ENCODE measurements at places on chromosomes 1 and 21.

DNA sequence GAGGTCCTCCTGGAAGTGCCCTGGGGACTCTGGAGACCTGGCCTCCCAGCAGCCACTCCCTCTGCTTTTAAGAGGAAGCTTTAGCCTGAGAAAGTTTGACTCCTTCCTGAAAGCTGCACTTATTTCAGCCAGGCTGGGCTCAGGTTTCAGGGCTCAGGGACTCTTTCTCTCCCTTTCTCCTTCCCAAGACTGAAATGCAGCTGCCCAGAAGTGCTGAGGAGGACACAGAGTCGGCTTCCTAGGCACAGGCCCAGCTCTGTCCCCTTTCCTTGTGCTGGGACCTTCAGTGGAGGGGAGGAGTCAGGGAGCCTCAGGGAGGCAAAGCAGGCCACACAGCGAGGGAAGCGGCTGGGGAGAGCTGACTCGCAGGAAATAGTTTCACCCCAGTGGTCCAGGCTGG, 137.3 kb downstream of the NAV1 start:
- no peak for DNase-seq

GRCh38 chr1:65429806-65430205, 9.3 kb downstream of the LEPR start:
- DNase-seq, result no peak

DNA sequence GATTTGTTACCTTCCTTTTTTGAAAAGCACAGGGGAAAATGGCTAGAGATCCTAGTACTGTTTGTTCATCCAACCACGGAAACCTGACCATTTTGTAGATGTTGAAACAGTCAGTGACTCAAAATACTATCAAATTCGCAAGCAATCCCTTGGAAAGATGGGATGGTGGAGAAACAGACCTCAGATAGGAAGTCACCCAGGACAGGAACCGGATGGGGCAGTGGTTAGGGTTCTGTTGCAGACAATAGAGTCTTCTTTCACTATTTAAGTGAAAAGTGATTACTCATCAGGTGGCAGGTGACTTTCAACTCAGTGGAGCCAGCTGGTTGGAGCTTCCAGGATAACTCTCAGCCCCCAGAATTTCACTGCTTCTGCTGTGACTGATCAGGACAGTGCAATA, 17.0 kb downstream of the LHX4 start:
- no peak for DNase-seq

GRCh38 chr21:43619344-43619743, 39.9 kb downstream of the HSF2BP start:
- DNase-seq, result no peak

GRCh38 chr1:90246069-90246468, 251.2 kb downstream of the ZNF326 start:
- DNase-seq, result no peak

DNA sequence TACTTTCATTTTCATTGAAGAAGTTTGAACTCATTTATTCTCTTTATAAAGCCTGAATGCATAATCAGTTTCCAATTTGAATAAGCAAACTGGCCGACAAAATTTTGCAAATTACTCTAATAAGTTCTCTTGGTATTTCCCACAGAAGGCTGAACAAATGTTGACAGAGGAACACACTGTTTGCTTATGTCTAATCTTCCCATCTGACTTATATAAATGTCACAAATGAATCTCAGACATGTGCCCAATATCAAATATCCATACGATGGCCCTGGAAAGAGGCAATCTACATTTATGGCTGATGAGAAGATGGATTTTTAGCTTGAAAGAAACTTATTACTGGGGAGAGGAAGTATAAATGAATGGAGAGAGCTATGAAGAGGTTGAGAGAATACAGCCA, 380.6 kb upstream of the ZRANB2 start:
- DNase-seq, result no peak

DNA sequence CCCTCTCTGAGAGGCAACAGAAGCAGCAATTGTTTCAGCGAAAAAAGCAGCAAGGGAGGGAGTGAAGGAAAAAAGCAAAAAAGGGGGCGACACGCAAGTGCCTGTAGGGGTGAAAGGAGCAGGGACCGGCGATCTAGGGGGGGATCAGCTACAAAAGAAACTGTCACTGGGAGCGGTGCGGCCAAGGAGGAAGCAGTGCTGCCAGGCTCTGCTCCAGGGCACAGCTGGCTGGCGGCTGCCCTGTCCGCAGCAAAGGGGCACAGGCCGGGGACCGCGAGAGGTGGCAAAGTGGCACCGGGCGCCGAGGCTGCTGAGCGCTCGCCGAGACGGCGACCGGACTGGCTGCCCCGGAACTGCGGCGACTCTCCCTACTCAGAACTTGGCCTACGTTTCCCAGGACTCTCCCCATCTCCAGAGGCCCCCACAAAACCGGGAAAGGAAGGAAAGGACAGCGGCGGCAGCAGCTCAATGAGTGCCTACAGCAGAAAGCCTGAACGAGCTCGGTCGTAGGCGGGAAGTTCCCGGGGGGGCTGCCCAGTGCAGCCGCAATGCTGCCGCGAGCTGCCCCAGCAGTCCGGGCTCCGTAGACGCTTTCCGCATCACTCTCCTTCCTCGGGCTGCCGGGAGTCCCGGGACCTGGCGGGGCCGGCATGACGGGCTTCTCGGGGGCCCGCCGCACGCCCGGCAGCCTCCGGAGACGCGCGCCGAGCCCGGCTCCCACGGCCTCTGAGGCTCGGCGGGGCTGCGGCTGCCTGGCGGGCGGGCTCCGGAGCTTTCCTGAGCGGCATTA, 1.0 kb upstream of the CDKN2C start:
- DNase-seq, result no peak

DNA sequence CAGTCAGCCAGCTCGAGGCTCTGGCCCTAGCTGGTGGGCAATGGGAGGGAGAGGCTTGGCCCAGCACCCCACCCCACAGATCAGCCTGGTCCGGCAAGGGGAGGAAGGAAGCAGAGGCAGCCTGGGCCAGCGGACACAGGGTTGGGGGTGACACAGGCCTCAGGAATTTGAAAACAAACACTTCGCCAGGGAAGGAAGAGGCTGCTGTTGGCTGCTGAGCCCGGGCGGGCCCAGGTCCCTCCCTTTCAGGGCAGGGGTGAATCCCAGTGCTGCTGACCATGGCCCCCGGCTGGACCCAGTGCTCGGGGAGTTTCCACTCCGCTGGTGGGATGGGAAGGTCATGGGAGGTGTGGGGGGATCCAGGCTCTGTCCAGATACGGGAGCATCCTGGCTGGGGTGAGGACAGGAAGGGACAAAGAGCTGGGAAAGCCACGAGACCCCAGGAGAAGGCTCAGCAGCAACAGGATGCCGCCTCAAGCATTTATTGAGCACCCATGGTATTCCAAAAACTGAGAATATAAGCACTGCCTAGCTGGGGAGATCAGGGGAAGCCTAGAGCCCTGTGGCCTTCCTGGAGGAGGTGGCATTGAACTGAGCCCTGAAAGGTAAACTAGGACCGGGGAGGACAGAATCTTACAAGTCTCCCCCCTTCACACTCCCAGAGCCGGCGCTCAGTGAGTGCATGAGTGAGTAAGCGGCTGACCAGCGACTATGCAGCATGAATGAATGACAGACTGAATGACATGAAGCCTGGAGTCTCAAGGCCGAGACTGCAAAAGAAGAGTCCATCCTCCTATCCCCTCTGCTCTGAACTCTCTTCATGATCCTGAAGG, 26.2 kb upstream of the EPHA2 start:
- DNase-seq, result no peak

GRCh38 chr1:214991691-214992315, 90.7 kb upstream of the KCNK2 start:
- DNase-seq, result no peak

- no peak for DNase-seq
These were observed 20.3 kb upstream of the C2CD2 start for GRCh38 chr21:41973861-41974751.

GRCh38 chr21:44548922-44549321, 2.4 kb downstream of the KRTAP10-2 start:
- no peak for DNase-seq

- no peak for DNase-seq
These were observed 1.8 kb downstream of the LAMTOR2 start for GRCh38 chr1:156056326-156056849.

DNA sequence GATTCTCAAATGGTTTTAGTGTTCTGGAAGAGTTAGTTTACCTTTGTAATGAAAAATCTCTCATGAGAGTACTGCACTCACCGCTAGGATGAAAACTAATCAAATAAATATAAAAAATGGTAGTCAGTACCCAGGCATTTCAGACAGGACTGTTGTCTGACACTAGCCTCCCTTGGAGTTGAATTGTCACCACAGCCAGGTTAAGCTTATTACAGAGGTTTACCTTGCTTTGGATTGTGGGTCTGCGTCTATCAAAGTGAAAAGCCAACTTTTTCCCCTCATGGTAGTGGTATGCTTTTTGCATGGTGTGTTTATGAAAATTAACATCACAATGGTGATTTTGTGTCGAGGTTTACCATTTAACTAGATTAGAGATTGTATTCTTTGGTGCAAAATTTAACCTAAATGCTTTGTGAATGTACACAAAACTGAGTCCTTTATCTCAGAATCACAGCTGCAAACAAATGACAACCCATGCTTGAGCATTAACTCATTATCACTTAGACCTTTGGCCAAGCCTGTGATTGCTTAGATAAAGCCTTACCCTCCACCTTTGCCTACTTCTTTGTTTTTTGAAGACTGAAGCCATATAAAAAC, 20.1 kb downstream of the RAP1A start:
- DNase-seq, result no peak

GRCh38 chr1:32754317-32755097, 51.9 kb upstream of the SYNC start:
- DNase-seq, result no peak

- DNase-seq, result no peak
These were observed 77.7 kb downstream of the DSCAM start for GRCh38 chr21:40769231-40769630.

DNA sequence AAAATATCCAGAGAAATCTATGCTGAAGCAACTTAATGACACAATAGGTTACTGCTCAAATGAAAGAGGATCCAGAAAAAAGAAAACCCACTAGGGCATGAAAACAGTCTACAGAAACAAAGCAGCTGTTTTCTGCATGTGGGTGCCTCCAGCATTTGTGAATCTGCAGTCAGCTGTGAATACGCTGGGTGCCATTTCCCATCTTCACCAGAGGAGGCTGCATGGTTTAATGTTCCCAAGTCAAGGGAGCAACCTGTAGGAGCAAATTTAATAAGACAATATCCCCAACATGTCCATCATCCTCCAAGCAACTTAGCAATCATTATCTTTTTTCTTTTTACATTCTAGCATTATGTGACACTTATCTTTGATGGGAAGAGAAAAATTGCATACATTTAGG, 396.6 kb downstream of the BRINP2 start:
- DNase-seq, result no peak

DNA sequence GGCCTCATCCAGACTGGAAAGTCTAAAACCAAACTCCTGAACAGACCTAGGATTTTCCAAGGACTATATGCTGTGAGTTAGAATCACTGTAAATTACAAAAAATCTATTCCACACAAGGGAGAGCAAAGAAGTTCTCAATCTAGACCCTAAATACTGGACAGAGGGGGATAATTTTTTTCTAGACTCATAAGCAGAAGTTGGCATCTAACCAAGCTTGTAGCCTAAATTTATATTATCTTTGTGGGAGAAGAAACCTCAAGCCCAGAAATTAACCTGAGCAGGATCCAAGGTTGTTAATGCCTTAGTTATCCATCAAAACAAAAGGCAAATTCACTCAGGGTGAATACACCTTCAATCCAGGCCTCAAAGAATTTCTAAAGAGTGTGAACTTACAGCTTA, 290.2 kb downstream of the SMYD3 start:
- no peak for DNase-seq

DNA sequence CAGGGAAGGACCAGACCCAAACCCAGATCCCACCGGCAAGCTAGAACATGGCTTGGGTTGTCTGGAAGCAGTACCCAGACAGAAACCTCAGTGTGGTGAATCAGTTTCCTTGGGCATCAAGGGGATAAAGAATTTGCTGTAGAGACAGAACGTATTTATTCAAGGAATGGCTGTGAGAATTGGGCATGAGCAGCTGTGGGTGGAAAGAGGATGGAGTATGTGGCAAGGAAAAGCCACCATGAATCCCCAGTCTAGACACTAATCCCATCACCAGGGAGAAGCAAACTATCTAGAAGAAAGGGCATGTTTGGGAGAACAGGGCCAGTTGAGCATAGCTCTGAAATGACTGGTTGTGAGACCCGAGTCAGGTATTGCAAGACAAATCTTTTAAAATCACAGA, 109.2 kb downstream of the TOMM20 start:
- DNase-seq, result no peak

GRCh38 chr1:192147221-192147620, 11.0 kb upstream of the RGS18 start:
- DNase-seq, result no peak

DNA sequence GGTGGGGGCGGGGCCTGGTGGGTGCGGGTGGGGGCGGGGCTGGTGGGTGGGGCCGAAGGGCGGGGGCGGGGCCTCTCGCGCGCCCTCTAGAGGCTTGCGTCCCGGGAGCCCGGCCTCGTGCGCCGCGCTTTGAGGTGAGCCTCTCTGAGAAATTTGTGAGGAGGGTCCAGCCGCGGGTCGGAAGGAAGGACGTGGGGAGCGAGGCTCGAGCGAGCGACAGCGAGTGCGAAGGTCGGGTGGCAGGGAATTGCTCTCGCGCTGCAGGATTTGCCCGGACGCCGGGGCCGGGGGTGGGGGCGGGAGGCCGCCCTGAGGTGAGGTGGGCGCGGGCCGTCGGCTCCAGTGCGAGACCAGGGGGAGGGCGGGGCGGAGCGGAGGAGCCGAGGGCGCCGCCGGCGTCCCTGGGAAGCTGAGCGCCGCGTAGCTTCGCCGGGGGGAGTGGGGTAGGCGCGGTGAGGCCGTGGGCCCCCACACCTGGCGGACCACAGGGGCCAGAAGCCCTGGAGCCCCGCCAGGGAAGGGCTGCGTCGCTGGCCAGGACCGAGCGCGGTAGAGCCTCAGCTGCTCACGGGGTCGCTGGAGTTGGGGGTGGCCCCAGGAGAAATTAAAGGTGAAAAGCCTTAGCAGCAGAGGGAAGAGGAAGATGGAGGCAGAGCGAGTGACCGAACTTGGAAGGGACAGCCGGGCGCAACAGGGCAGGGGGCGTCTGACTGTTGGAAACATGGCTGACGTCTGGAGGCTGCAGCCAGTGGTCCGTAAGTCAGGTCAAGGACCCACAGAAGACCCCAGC, 754 bp upstream of the LSS start:
- no peak for DNase-seq

GRCh38 chr1:205879974-205880373, 30.0 kb upstream of the PM20D1 start:
- DNase-seq, result no peak

DNA sequence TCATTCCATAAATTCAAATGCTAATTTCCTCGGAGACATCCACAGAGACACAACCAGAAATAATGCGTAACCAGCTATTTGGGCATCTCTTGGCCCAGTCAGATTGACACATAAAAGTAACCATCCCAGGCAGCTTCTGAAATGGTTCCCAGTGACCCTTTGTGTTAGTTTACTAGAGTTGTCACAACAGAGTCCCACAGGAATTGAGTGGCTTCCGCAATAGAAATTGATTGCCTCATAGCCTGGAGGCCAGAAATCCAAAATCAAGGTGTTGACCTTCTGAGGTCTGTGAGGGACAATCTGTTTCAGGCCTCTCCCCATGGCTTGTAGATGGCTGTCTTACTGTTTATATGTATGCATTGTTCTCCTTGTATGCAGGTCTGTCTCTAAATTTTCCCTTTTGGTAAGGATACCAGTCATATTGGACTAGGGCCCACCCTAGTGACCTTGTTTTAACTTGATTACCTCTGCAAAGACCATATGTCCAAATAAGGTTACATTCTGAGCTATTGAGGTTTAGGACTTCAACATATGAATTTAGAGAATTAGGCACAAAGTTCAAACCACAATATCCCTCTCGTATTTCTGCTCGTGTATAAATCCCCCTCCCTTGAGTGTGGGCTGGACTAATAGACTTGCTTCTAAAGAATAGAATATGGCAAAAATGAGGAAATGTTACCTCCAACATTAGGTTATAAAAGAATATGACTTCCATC, 78.2 kb upstream of the FGGY start:
- DNase-seq, result no peak
